Cardiac ventricle fibroblast (primary cell): ENCODE measurements at places on chromosomes 1 and 21. TPM values are rescaled to one million over a fixed set of nuclear protein-coding genes. Genes with fewer than 3 reads are reported as not detected.

Gene TNFRSF9
- 0.93 TPM in 1 of 2 replicates, not detected in the other for total RNA-seq

Gene FAM72C
- 0.87 and 1.5 TPM in 2 replicates for total RNA-seq

Gene TMPRSS3
- not detected in 2 replicates for total RNA-seq

Gene FAM110D
- not detected in 2 replicates for total RNA-seq

Gene TMEM82
- not detected in 2 replicates for total RNA-seq

Gene GPR61
- total RNA-seq: not detected in 2 replicates

Gene OR2M5
- total RNA-seq: not detected in 2 replicates

Gene NCAM2
- 2.4 and 3.1 TPM in 2 replicates for total RNA-seq

Gene PPIAL4G
- not detected in 2 replicates for total RNA-seq

Gene BEND5
- total RNA-seq: 1.1 and 1.5 TPM in 2 replicates

Gene CDC20
- total RNA-seq: 5.3 and 6.1 TPM in 2 replicates

Gene KRTAP22-2
- not detected in 2 replicates for total RNA-seq

Gene ERICH3
- not detected in 2 replicates for total RNA-seq

Gene LENEP
- not detected in 2 replicates for total RNA-seq

Gene CYP4Z1
- total RNA-seq: 0.10 TPM in 1 of 2 replicates, not detected in the other

Gene AKR7A3
- total RNA-seq: 0.73 and 1.00 TPM in 2 replicates

Gene RNU11
- not detected in 2 replicates for total RNA-seq

Gene RGS21
- not detected in 2 replicates for total RNA-seq

Gene UBXN11
- 1.2 and 4.8 TPM in 2 replicates for total RNA-seq

Gene LRRC40
- 7.1 and 9.4 TPM in 2 replicates for total RNA-seq

Gene VHLL
- not detected in 2 replicates for total RNA-seq

Gene UQCRHL
- 1.3 TPM in 2 replicates for total RNA-seq

Gene COL9A2
- total RNA-seq: 1.1 and 1.3 TPM in 2 replicates

Gene KPRP
- total RNA-seq: not detected in 2 replicates

Gene CELA3B
- total RNA-seq: not detected in 2 replicates

Gene SARS1
- total RNA-seq: 137 and 161 TPM in 2 replicates

Gene SELENBP1
- total RNA-seq: 102 and 106 TPM in 2 replicates

Gene BMP8A
- total RNA-seq: 0.15 TPM in 1 of 2 replicates, not detected in the other

Gene TMCO1
- 57.1 and 67.6 TPM in 2 replicates for total RNA-seq

Gene VAMP3
- total RNA-seq: 104 and 105 TPM in 2 replicates

Gene LCE1D
- total RNA-seq: not detected in 2 replicates

Gene TMED5
- total RNA-seq: 66.9 and 68.8 TPM in 2 replicates

Gene DCST1
- total RNA-seq: not detected in 2 replicates

Gene FHAD1
- 0.31 and 1.5 TPM in 2 replicates for total RNA-seq

Gene CFAP141
- total RNA-seq: not detected in 2 replicates

Gene DENND2C
- total RNA-seq: 3.1 and 3.2 TPM in 2 replicates
